ENCODE measurements at places on chromosomes 2 and 18.

DNA sequence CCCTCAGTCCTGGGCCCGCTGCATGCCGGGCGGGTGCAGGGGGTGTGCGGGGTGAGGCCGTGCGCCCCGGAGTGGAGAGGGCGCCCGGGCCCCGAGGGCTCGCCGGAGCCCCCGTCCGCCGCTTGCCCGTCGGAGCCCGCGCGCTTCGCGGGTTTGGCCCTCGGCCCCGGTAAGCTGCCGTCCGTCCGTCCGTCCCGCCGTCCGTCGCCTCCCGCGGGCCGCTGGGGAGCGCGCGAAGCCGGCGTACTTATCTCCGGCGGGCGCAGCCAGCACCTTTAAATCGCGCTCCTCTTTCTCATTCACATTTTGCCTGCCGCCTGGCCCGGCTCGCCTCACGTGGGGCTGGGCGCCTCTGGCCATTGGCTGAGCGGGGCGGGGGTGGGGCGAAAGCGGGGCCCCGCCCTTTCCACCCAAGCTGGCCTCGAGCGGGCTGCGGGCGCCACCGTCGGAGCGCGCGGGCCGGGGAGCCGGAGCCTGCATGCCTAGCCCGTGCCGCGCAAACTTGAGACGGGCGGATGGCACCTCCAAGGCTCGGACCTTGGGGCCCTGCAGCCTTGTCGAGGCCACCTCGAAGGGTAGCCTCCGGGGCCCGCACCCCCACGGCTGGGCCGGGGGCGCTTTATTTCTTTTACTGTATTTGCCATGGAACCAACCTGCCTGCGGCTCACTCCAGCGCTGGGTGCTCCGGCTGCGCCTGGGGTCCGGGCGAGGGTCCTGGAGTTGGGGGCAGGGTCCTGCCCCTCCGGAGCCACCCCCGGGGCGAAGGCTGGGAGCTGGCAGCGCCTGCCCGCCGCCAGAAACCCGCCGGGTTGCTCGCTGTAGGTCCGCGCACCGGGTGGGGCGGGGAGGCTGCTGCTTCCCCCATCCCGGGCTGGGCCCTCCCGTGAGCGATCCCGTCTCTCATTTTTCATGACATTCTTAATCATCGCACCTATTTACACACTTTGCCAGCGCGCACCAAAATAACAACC lies at the start of gene GBX2:
Gene GBX2, minus strand, starts transcription at position 277 of the 971 bp plus-strand sequence. CDS start 415 bp downstream, outside the sequence.
- DNase-seq = no peak

GRCh38 chr2:232483923-232484627 lies 3.6 kb downstream of the ECEL1 start:
- no peak for DNase-seq

DNA sequence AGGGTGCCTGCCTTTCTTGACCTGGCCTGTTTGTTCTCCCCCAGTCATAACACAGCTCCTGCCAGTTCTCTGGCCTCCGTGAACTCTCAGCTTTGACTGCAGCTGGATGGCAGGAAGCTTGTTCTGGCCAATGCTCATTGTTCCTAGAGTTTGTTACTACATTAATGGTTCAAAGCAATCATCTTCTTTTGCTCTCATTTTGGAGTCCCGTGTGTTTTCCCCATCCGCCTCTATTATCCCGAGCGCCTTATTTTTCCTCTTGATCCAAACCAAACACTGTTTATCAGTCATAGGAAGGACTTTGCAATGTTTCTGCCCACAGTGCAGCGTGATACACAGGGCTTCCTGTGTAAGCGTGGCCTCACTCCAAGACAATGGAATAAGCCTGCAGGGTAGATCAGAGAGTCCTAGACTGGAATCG lies 184.3 kb upstream of the APCDD1 start:
- DNase-seq = no peak

GRCh38 chr2:162676515-162676914 lies 162.1 kb downstream of the KCNH7 start:
- DNase-seq = no peak

GRCh38 chr18:10412933-10413332 lies 41.5 kb upstream of the APCDD1 start:
- DNase-seq = no peak

DNA sequence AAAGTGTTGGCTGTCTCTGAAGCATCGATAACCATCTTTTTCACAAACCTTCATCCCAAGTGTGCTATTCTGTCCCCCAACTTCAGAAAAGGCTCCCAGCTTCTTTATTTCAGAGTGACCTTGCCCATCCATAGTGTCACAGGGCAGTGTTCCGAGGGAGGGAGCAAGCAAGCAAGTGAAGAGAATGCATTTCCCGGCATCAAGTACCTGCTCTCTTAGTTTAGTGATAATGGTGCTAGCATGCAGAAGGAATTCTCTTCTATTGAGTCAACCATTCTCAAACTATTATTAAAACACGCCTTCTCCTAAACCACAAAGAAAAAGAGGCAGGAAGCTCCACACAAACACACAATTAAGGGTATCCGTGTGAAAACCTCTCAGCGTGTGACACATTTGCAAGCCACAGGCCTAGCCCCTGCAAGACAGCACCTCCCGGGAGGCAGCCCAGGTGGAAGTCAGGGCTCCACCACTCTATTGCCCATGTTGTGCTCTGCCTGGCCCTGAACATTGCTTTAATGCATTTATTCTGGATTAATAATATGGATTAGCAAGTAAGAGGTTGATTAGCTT lies 504.9 kb downstream of the GALR1 start:
- no peak for DNase-seq

DNA sequence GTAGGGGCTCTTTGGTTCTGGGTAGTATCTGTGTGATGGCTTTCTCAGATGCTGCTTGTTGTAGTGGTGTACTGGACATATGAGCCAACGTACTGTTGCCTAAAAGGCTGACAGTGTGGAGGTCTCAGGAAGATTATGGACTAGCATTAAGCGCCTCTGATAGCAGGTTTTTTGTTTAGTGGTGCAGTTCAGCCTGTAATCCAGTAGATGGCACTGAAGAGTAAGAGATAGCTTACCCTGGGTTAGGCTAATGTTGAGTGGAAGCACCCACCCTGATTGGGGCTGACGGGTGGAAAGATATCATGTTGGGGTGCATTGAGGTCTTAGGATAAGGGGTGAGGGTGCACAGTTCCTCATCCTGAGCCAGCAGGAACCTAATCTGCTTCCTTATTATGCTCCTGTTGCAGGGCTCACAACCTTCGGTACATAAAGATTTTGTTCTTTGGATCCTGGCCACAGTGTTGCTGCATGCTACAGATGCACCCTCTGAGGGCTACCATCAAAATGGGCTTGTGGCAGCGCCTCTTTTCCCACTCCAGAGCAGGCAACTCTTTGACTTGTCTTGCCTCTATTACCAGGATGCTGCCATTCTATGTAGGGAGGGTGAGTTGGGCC lies 79.6 kb downstream of the MSTN start:
- no peak for DNase-seq

GRCh38 chr2:201734111-201734510 lies 35.7 kb upstream of the MPP4 start:
- DNase-seq = no peak

- no peak for DNase-seq
These were observed 322.2 kb downstream of the ZNF804A start for GRCh38 chr2:184920451-184920965.

- DNase-seq = no peak
These were observed 354.2 kb downstream of the EN1 start for GRCh38 chr2:118493213-118493612.

GRCh38 chr2:25375371-25375988 lies 33.8 kb upstream of the DNMT3A start:
- no peak for DNase-seq

DNA sequence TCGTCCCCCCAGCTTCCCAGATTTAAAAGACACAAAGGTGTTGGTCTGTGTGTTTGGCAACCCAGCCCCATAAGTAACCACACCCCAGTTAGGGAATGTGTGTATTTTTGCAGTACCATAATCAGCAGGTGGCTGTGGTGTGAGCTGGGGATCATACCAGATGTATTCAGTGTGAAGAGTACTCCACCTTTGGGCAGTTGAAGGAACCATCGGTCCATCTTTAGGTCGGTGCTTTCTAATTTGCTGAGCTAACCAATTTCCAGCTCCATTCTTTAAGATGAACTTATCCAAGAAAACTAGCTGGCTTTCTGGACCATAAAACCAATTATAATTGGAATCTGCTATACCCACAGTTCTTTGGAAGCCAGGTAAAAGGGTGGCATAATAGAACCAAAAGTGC lies 3.2 kb downstream of the DSEL start:
- DNase-seq = no peak

- DNase-seq = no peak
These were observed 72.0 kb downstream of the ARMC9 start for GRCh38 chr2:231270221-231271114.

DNA sequence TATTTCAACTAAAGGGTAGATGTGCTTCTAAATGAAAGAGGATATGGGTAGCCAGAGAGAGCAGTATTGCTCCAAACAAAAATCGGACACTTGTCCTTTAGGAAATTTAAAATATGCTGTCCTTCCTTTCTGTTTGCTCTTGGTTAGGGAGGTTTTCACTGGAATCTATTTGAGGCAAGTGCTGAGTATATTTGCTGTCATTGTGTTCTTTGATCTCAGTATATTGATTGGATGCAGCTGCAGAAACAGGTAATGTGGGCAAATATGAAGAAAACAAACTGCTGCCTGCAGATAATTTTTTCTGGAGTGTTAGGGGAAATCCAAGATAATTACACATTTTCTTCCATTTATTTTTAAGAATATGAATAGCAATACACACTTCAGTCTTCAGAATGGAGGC lies 410.2 kb downstream of the NCKAP5 start:
- no peak for DNase-seq

- no peak for DNase-seq
These were observed 1.4 kb upstream of the BCL2 start for GRCh38 chr18:63320975-63321265.

DNA sequence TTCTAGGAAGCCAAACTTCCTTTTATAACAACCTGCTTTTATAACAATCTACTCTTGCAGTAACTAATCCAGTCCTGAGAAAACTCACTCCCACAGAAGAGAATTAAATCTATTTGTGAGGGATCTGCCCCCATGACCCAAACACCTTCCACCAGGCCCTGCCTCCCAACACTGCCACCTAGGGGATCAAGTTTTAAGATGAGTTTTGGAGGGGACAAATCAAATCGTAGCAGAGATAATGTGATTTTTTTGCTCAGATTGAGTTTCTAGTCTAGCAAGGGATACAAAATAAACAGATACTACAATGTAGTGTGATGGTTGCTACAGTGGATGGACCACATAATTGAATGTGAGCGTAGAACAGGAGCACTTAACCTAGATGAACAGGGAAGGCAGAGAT lies 52.2 kb downstream of the NCOA1 start:
- no peak for DNase-seq

- DNase-seq = no peak
These were observed 174.4 kb upstream of the ERBB4 start for GRCh38 chr2:212712991-212713390.

DNA sequence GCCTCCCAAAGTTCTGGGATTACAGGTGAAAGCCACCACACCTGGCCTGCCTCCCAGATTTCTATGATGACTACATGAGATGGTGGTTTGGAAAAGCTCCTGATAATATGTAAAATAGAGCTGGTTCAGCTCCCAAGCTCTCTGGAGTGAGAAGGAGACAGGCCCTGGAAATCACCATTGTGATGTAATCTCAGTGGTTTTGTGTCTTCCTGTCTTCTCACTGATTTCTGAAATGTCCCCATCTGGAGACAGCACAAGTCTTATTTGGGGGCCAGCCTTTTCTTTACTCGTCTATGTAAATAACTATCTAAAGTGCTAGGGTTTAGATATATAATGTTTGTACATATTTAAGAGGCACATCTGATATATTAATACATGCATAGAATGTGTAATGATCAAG lies 64.0 kb downstream of the CCNT2 start:
- no peak for DNase-seq

DNA sequence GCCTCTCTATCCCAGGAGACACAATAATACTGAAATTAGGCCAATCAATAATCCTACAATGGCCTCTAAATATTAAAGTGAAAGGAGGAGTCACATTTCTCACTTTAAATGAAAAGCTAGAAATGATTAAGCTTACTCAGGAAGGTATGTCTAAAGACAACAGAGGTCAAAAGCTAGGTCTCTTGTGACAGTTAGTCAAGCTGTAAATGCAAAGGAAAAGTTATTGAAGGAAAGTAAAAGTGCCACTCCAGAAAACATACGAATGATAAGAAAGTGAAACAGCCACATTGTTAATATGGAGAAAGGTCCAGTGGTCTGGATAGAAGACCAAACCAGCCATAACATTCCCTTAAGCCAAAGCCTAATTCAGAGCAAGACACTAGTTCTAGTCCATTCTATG lies 9.5 kb downstream of the SESTD1 start:
- no peak for DNase-seq

DNA sequence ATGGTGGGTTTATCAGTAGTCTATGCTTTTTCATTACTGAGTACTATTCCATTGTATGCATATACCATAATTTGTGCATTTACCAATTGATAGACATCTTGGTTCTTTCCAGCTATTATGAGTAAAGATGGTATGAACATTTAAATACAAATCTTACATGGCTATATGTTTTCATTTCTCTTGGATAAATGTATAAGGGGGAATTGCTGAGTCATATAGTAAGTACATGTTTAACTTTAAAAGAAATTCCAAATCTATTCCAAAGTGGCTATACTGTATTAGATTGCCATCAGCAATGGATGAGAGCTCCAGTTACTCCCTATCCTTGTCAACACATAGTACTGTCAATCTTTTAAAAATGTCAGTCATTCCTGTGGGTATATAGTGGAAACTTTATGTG lies 243.9 kb downstream of the CDCA7 start:
- DNase-seq = no peak

GRCh38 chr2:105393373-105394055 lies 5.3 kb downstream of the FHL2 start:
- DNase-seq = no peak

- no peak for DNase-seq
These were observed 139.6 kb downstream of the SOCS6 start for GRCh38 chr18:70428439-70428838.

DNA sequence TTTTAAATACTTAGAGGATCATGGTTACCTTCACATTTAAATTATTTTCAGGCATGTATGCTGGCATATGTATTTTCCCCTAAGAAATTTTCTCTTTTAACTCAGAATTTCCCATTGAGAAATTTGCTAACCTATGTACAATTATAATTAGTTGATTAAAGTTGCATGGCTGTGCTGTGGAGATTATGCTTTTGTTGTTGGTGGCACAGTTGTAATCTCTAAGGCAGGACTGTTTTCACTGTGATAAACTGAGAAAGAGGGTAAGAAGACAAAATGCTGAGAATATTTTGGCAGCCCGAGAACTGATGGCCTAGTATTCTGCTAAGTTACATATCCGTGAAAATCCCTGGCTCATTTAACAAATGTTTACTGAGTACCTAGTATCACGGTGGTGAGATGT lies 1.4 kb downstream of the VRK2 start:
- DNase-seq = no peak

DNA sequence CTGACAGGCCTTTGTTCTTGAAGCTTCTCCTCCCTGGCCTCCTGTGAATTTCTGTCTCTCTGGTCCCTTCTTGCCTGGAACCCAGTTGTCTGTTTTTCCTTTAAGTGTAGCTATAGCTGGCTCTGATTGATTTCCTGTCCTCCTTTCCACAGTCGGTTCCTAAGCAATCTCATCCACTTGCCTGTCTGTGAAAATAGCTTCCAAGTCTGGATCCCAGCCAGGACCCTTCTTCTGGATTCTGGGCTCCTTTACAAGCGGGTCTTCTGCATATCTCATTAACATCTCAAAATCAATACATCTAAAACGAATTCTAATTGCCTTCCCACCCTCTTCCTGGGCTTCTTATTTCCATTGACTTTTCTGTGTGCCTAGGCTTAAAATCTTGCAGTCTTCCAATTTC lies 124.9 kb downstream of the DAW1 start:
- no peak for DNase-seq

- DNase-seq = no peak
These were observed 335.3 kb downstream of the MYCN start for GRCh38 chr2:16275661-16276060.

- no peak for DNase-seq
These were observed 4.6 kb downstream of the MAPRE2 start for GRCh38 chr18:35045806-35046205.
